ENCODE measurements at places on chromosomes 3 and 15. TPM values are rescaled to one million over a fixed set of nuclear protein-coding genes. Genes with fewer than 3 reads are reported as not detected.

SEMA7A gene
- total RNA-seq = 1.9 TPM

C15orf61 gene
- total RNA-seq = 13.4 TPM

INSYN1 gene
- total RNA-seq = not detected

ETFA gene
- 49.4 TPM for total RNA-seq

LIPC gene
- not detected for total RNA-seq

CATSPER2 gene
- 11.4 TPM for total RNA-seq

CCR9 gene
- 4.0 TPM for total RNA-seq

LRRC58 gene
- 23.0 TPM for total RNA-seq

ACAD11 gene
- total RNA-seq = 26.9 TPM

RFTN1 gene
- 59.7 TPM for total RNA-seq

WDR76 gene
- 17.2 TPM for total RNA-seq

ABHD17C gene
- total RNA-seq = 3.8 TPM

ARHGEF26 gene
- total RNA-seq = 0.14 TPM

GRCh38 chr15:67033012-67033411, 32.4 kb upstream of the SMAD3 start:
- DNase-seq = peak; percentile 27

DNA sequence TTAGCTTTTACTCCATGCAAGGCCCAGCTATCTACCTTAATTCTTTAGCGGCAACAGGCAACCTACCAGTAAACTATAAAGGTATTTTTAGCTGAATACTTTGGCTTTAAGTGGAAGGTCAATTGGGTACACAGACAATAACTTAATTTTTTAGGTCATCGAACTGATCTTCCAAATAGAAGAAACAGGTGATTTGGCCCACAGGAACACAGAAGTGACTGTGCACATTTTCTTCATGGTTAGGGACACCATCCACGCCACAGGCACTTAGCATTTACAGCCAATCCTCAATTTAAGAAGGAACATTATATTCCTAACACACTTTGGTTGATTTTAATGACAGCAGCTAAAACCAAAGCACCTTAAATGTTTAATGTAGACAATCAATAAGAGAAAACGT, 1.9 kb downstream of the ARPP19 start:
- no peak for DNase-seq

GRCh38 chr3:41651718-41652117, 310.2 kb downstream of the ULK4 start:
- no peak for DNase-seq

- DNase-seq = no peak
Measured at GRCh38 chr15:101070502-101071273, 151.5 kb downstream of the LRRK1 start.

DNA sequence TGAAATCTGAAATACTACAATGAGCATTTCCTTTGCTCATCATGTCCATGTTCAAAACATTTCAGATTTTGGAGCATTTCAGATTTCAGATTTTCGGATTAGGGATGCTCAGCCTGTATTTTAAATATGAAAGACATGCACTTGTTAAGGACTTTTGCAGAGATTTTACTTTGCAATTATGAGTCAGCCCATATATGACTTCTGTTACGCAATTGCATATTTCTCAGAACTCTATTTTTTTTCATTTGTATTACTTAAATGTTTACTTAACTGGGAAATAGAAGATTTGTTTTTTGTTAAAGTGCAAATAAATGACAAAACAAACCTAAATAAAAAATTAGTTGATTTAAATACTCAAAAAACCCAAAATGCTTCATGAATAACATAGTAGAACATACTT, 376.2 kb downstream of the ZBTB20 start:
- no peak for DNase-seq

DNA sequence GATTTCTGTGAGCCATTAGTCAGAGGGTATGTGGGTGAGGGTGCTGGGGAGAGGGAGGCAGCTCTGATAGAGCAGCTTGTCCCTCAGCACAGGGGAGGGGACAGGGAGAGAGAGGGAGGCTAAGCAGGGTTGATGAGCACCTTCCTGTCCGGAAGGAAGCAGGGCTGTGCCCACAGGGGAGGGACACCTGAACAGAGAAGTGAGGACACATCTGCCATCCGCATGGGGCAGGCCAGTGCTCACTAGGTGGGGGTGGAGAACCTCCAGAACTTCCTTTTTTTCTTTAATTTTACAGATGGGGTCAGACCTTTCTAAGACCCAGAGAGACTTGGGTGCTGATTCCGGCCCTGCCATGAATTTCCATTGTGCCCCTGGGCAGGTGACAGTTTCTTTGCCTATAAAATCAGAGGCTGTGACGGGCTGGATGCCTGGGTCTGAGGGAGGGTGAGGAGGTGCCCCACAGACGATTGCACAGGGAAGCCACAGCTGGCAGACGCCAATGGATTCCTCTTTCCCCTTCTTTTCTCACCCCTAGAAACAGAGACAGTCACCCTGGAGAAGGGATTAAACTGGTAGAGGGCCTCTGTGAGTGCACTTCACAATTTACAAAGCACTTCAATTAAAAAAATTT, 4.1 kb upstream of the TGM5 start:
- DNase-seq = no peak

DNA sequence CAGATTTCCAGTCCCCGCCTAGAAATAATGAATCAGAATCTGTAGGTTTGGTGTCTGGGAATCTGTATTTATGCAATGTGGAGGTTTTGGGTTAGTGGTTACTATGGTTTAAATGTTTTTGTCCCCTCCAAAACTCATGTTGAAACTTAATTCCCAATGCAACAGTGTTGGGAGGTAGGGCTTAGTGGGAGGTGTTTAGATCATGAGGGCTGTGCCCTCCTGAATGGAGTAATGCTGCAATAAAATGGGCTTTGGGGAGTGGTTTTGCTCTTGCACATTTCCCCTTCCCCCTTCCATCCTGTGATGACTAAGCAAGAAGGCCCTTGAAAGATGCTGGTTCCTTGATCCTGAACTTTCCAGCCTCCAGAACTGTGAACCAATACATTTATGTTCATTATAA, 9.2 kb upstream of the RFC4 start:
- no peak for DNase-seq

- DNase-seq = no peak
Measured at GRCh38 chr3:123733341-123733740, 148.5 kb upstream of the HACD2 start.

GRCh38 chr3:145906301-145906700, 254.7 kb downstream of the PLOD2 start:
- DNase-seq = no peak

DNA sequence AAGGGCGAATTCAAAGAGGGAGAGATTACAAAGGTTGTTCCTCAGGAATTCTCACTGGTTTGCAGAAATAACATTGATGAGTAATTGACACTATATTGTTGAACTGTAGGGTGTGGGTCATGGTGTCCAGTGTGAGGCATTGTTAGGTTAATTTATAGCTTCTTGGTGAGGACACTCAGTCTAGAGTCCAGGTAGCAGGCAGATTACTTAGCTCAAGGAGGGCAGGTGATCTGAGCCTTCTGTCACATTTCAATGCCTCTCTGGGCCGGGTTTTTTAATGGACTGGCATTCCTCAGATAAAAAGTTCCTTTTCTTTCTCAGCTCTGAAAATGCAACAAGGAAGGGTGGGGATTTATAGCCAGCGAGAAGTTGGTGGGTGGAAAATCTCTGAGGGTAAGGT, 194.2 kb upstream of the PROK2 start:
- DNase-seq = no peak

DNA sequence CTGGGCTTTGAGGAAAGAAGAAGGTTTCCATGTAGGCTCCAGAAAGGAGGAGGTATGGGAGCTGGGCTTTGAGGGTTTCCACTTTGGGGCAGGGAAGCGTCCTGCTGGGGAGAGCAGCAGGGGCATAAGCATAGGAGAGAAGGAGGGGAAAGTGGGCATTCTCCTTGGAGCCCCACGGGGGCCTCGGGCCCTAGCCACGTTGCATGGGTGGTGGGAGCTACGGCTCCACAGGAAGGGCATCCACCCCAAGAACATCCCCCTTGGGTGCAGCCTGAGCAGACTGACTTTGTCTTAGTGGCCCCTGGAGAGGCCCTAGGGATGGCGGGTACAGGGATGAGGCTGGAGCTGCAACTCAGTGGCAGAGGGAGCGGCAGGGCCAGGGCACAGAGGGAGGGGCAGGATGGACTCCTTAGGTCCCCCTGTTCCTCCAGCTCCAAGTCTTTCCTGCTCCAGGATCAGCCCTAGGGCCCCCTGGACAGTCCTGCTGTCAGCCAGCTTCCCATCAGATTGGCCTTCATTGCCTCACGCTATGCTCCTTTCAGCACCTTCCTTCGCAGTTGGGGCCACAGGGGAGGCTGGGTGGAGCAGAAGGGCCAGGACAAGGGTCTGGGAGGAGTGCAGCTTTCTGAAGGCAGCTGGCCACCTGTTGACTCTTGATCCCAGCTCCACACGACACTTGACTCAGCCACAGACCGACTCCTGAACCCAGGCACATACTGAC, 22.9 kb downstream of the PRR20G start:
- DNase-seq = no peak

- peak; percentile 37 for DNase-seq
Measured at GRCh38 chr3:153290268-153291015, 128.4 kb downstream of the RAP2B start.

GRCh38 chr3:48504051-48504946, at the start of gene SHISA5:
Gene SHISA5 (minus strand): TSS chr3:48504174. CDS start chr3:48504094, 80 bp downstream.
- peak; percentile 57 for DNase-seq

GRCh38 chr3:133197619-133198018, 159.4 kb downstream of the TMEM108 start:
- no peak for DNase-seq

GRCh38 chr15:63827113-63827512, 6.6 kb downstream of the HERC1 start:
- DNase-seq = no peak
